ENCODE measurements at places on chromosomes 1 and 21. TPM values are rescaled to one million over a fixed set of nuclear protein-coding genes. Genes with fewer than 3 reads are reported as not detected.

- DNase-seq = no peak
Observed at GRCh38 chr21:33033961-33034413, 8.3 kb downstream of the OLIG2 start.

DNA sequence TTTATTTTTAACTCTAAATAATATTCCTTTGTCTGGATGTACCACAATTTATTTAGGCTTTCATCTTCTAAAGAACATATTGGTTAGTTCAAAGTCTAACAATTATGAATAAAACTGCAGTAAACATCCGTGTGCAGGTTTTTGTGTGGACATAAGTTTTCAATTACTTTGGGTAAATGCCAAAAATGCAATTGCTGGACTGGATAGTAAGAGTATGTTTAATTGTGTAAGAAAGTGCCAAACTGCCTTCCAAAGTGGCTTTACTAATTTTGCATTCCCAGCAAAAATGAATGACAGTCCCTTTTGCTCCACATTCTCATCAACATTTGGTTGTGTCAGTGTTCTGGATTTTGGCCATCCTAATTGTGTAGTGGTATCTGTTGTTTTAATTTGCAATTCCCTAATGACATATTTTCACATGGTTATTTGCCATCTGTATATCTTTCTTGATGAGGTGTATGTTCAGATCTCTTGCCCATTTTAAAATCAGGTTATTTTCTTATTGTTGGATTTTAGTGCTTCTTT lies 113.8 kb downstream of the DPYD start:
- DNase-seq = no peak

The CD1B gene
- not detected for total RNA-seq

GRCh38 chr1:30129001-30129408 lies 594.4 kb downstream of the MATN1 start:
- DNase-seq = no peak

DNA sequence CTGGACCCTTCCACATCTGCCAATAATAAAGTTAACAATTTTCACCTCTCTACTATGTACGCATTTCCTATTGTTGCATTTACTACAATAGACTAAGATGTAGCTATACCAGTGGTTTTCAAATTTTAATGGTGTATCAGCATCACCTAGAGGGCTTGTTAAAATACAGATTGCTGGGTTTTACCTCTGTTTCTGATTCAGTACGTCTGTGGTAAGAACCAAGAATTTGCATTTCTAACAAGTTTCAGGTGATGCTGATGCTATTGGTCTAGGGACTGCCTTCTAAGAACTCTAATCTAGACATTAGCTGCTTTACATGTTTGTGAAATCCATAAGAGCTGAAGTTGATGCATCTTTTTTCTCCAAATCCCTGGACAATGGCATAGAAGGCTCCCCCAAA lies 59.7 kb downstream of the ERICH3 start:
- DNase-seq = no peak

The NPL gene
- total RNA-seq = 4.2 TPM

The CGN gene
- total RNA-seq = 0.06 TPM

The LCE1C gene
- total RNA-seq = not detected

- no peak for DNase-seq
Observed at GRCh38 chr1:213622365-213623063, 365.3 kb upstream of the PROX1 start.

The CRNN gene
- not detected for total RNA-seq

DNA sequence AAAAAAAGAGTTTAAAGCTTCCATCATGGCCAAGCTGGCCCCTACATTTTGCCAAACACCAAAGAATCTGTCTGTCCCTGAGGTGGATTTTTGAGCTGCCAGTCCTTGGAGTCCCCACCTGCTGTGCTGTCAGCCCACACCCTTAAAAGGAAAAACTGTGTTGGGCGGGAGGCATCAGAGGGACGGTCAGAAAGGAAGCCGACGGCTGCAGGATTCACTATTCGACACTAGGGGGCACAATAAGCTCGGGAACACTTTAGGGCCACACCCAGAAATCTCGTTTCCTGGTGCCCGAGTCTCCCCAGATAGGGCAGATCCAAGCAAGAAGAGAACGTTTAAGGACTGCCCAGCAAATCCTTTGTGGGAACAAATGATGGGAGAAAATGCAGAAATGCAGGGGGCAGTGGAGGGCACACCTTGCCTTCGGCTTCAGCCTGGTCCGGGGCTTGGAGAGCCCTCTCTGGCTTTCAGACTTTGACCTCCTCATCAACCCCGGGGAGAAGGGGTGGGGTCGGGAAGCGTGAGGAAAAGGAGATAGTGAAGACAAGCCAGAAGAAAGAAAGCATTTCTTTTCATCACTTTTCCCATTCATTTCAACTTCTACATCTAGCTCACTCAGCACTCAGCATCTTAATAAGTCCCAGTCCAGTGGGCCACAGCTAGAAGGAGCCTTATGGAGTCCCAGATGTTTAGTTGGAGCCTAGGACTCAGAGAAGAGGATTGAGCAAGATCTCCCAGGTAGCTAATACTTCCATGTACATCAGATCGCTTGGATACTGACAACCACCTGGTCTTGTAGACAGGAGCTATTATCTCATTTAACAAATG lies 5.0 kb upstream of the CTTNBP2NL start:
- DNase-seq = peak; percentile 94

GRCh38 chr1:10635992-10636391 lies 160.5 kb downstream of the CASZ1 start:
- no peak for DNase-seq

The SLAMF7 gene
- not detected for total RNA-seq

DNA sequence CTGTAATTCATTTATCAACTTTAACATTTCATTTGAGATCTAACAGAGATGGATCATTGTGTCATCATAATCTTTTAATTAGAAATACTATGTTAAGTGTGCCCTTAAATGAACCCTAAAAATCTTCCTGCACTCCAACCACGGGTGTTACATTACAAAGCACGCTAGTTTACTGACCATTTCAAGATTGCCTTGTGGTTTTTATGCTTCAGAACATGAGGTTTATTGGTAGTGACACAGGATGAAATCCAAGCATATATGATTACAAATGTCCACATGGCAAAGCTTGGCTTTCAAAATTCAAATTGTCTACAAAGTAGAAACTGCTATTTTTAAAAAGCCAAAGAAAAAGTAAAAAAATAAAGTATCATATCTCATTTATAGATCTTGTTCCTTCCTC lies 190.4 kb upstream of the USP25 start:
- DNase-seq = peak; percentile 47

DNA sequence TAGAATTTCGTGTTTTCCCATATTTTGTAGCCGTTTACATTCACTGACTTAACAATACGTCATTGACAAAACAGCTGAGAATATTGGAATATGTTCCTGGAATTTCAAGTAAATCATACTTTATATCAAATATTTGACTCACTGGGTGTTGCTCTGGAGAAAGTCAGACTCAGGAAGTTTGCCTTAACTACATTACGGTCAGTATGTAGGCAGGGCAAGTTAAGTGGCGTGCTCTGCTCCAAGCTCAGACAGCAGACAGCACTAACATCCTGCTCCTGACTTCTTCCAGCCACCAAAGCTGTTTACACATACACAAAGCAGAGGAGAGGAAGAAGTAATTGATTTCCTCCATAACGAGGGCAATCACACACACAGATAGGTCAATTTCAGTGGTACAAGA lies 414.6 kb downstream of the LRRIQ3 start:
- no peak for DNase-seq

DNA sequence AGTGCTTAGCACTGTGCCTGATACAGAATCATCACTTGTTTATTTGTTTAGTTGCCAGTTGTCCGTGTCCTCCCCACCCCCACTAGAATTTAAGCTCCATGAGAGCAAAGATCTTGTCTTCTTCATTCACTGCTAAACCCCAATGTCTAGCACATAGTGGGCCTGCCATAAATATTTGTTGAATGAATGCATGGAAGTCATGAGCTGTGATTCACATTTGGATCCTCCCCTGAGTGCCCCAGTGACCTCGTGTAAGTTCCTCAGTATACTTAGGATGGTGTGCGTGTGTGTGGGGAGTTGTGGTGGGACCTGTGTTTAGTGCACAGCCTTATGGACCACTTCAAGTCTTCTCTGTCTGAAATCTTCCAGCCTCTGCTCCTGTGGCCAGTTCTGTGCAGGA lies 23.1 kb downstream of the IER5 start:
- peak; percentile 65 for DNase-seq

The GREM2 gene
- 0.06 TPM for total RNA-seq

Measured in LHCN-M2 (cell line).